ENCODE measurements at places on chromosomes 6 and 20.

DNA sequence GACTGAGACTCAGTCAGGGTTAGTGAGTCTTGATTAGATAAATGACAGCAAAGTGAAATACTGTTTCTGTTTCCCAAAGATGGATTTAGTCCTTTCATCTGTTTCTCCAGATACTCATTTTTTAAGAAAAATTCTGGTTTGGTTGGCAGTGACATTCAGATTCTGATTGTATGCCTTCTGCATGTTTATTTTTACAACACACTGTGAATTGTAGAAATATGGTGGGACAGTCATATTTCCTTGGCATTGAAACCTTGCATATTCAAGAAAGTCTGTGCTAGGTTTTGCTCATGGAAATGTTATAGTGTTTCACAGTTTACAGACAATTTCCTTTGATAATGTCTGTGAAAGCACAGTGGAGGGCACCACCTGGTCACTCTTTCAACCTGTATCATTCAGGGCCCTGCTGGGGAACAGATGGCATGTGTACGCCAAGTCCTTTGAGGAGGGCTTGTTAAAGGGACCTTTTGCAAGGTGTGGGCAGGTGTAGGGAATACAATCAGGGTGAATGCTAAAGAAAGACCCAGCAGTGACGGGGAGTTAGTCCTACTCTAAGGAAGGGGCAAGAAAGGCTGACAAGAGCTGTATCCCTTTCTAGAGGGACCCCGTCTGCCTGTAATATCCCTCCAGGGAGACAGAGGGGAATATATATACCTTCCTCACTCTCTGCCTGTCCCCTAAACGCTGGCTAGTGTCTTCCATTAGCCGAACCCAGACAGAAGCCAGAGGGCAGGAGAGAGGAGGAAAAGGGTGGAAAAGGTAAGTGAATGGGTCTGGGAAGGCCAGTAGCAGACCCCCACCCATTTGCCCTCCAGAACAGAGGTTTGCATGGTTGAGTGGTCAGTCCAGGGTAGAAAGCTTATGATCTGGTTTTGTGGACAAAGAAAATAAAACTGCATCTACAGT lies 10.2 kb downstream of the PLCB4 start:
- DNase-seq: no peak

- DNase-seq: no peak
Observed at GRCh38 chr6:14383393-14384174, 266.0 kb downstream of the CD83 start.

GRCh38 chr6:8644306-8644705 lies 209.0 kb upstream of the SLC35B3 start:
- DNase-seq: no peak

DNA sequence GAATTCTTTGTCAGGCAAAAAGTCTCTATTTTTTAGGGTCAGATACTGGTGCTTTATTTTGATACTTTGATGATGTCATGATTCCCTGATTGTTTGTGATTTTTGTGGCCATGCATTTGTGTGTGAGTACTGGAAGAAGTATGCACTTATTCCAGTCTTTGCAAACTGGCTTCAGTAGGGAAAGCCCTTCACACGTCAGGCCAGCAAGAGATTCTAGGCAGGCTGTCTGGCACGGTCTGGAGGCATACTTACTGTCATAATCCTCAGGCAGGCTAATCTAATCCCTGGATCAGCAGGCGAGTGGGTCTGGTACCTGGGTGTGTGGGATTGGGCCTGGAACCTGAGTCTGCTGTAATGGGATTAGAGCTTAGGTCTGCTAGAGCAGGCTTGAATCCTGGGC lies 391.8 kb upstream of the MMS22L start:
- no peak for DNase-seq

GRCh38 chr6:135300576-135300975 lies 119.5 kb downstream of the MYB start:
- DNase-seq: no peak

- DNase-seq: no peak
Observed at GRCh38 chr20:5663396-5663795, 86.8 kb upstream of the SHLD1 start.

GRCh38 chr6:129621252-129621651 lies 88.7 kb downstream of the ARHGAP18 start:
- DNase-seq: no peak

GRCh38 chr20:44370639-44371218 lies 15.2 kb downstream of the HNF4A start:
- no peak for DNase-seq

GRCh38 chr6:8499540-8499939 lies 64.2 kb upstream of the SLC35B3 start:
- DNase-seq: no peak

DNA sequence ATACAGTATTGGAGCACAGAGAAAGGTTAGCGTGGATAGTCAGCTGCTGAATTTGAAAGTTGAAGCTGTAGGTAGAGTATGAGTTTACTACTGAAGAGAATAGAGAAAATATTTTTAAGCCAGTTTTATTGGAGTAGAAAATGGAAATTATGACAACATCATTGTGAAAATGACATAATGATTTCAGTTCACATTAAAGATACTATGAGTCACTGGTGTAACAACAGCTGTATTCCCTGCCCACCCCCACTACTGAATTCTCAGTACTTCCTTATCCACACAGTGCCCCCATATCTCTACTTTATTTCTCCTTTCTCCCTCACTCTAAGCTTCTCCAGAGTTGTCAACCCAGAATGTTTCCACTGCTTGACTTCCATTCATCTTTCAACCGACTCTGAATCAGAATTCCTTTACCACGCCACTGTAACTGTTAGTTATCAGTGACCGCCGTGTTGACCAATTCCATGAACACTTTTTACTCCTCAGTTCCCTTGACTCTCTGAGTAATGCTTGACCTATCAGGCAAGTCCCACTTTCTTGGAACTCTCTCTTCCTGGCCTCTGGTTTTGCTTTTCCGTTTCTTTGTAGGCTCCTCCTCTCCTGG lies 139.6 kb downstream of the AIG1 start:
- no peak for DNase-seq

- no peak for DNase-seq
Observed at GRCh38 chr6:162435071-162435470, 292.5 kb downstream of the PRKN start.

DNA sequence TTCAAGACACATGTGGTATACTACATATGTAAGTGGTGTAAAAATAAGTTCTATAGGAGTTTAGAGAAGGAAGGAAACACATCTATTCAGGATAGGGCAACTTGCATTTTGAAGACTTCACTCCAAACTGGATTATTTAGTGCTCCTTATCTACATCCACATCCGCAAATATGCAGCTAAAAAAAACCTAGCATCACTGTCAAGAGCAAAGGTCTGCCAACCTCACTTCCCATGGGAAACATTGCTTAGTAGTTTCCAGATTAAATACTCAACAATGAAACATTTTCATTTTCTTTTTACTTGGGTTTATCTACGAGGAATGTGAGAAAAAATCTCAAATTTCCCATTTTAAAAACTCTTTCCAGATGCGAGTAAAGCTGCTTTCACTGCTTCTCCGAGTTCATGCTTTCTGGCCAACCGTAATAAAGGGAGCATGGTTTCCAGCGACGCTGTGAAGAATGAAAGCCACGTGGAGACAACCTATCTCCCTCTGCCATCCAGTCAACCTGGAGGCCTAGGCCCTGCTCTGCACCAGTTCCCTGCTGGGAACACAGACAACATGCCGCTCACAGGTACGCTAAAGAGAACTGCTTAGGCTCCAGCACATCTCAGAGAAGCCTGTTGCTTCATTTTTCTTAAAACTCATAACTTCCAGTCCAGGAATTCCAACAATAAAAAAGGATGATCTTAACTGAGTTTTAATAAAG lies 48.2 kb downstream of the RFX6 start:
- DNase-seq: no peak

DNA sequence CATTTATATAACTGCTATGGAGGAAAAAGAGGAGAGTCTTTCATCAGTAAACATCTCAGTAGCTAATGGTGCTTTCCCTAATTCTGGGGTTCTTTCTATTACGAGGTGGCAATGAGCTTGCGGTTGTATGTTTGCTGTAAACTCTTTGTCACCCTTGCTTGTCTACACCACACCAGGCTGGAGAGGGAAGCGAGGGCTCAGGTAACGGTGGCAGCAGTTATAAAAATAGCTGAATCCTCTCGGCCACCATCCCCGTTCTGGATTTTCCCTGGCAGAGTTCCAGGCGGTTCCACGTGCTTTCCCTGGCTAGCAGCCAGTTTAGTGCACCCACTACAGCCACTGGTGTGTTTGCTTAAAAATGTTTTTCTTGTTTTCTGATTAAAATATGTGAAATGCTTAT lies 39.0 kb downstream of the MAS1 start:
- no peak for DNase-seq

- peak; percentile 42 for DNase-seq
Observed at GRCh38 chr6:12381587-12381986, 91.4 kb downstream of the EDN1 start.

GRCh38 chr6:40568062-40568708 lies 19.0 kb downstream of the LRFN2 start:
- DNase-seq: no peak

GRCh38 chr6:168852376-168852884 lies 401.2 kb downstream of the THBS2 start:
- no peak for DNase-seq

DNA sequence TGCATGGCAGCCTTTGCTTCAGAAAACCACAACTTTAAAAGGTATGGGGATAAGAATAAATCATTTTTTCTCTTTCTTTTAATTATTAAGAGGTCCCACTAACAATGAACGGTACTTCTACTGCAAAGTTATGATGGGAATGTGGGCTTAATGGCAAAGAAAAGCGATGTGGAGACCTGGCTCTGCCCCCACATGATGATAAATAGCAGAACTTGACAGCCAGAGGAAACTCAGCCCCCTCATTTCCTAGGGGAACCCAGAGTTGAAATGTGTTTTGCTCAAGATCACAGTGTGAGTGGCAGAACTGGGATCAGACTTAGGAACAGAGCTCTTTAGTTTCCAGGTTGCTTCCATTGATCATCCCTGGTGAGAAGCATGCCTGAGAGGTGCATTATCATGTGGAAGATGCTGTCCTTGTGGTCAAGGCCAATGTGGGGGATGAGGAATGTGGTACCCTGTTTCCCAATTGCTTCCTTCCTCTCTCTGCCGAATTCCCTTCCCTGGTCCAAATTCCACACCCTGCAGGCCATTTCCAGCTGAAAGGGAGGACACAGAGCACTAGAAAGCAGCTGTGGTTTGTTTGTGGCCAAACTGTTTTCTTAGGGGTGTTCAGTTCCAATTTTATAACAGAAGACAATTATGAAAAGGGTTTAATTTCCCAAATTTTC lies 66.0 kb downstream of the BACH2 start:
- no peak for DNase-seq

DNA sequence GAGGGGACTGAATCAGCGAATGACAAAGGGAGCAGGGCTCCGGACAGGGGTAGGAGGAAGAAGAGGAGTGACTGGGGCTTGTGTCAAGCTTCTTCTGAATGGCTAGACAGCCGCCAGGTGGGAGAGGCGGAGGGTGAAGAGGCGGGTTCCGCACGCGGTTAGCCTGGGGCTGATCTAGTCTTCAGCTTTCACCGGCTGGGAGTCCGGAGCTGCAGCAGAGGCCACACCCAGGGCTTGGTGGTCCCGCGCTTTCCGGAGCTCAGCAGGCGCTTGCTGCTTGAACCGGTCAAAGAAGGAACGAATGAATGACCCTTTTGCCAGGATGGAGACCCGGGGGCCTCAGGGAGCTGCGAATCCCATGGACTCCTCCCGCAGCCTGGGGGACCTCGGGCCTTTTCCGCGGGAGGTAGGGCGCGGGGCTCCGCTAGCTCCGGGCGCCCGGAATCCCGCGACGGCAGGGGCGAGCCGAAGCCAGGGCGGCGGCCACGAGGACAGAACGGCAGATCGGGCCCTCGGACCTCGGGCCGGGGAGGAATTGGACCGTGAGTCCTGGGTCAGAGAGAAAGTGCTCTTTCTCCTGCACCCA lies at the start of gene C6orf141:
TSS of gene C6orf141 (plus strand) at position 177 of the 586 bp plus-strand sequence. CDS start at position 302, 125 bp downstream.
- no peak for DNase-seq

- peak; percentile 95 for DNase-seq
Observed at GRCh38 chr20:22795871-22796270, 211.5 kb upstream of the FOXA2 start.

DNA sequence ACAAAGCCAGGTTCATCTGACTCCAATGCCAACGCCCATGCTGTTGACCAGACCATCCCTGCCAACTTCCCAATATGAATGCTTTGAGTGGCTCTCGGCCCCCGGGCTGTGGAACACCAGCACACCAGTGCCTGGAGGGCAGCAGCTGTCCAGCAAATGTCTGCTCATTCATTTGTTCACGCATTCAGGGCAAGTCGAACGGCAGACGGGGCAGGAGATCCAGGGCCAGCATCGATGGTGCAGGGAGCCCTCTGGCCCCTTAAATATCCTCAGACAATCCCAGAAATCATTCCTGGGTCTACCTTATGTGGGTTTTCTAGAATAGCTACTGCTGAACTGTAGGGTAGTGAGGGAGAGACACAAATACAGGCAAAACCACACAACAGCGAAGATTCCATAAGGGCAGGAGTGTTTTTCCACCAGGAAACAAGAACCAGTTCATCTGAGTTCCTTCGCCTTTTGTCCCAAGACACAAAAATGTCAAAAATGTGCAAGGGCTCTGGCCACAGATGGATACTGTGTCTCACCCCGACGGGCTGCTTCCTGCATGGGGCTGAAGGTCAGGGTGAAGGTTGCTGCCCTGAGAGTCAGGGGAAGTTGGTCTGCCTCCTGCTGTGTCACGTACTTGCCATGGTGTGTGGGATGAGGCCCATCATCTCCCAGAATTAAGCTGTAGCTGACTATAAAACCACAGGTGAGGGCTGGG lies 15.5 kb downstream of the RIPOR3 start:
- DNase-seq: no peak
